ENCODE measurements at places on chromosomes 7 and 10.

DNA sequence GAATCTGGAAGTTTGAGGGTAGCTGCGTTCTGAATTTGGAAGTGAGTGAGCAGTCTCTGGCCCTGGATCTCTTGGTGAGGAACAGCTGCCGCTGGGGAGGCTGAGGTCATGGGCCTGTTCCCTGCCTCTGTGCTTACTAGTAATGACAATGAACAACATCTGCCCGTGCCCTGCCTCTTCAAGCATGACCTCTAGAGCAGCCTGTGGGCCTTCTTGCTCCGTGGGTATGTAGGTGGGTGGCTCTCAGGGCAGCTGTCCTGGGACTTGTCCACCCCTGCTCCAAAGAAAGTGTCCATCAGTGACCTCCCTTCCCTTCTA is 186.2 kb downstream of the CXCL12 start:
- DNase-seq, result no peak

DNA sequence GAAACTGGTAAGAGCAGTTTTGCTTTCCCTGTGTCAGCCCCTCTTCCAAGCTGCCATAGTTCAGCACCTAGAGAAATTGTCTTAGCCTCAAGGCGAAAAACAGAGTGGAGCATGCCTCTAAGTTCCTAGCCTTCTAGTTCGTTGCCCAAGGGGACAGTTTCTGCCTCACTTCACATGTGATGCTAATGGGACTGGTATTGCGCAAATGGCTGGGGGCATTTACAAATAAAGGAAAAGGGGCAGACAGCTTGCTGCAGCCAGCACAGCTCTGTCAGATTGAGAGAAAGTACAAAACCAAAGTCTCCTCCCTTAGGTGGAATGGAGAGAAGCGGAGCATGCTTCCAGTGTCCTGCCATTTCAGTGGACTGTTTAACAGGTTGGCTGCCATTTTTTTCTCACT is 567.7 kb downstream of the ETV1 start:
- DNase-seq, result no peak

- DNase-seq, result no peak
These were observed 82.0 kb downstream of the ELFN1 start for GRCh38 chr7:1752111-1752510.

GRCh38 chr7:143374561-143374960 is 6.6 kb upstream of the ZYX start:
- DNase-seq, result no peak

GRCh38 chr7:40244226-40244625 is 109.4 kb downstream of the SUGCT start:
- DNase-seq, result no peak

GRCh38 chr10:99524736-99525380 is 7.9 kb upstream of the NKX2-3 start:
- DNase-seq, result no peak

Data from substantia nigra (tissue), 51 donors.